Bone marrow (tissue), 2 donors: ENCODE measurements at places on chromosomes 7 and 10.

DNA sequence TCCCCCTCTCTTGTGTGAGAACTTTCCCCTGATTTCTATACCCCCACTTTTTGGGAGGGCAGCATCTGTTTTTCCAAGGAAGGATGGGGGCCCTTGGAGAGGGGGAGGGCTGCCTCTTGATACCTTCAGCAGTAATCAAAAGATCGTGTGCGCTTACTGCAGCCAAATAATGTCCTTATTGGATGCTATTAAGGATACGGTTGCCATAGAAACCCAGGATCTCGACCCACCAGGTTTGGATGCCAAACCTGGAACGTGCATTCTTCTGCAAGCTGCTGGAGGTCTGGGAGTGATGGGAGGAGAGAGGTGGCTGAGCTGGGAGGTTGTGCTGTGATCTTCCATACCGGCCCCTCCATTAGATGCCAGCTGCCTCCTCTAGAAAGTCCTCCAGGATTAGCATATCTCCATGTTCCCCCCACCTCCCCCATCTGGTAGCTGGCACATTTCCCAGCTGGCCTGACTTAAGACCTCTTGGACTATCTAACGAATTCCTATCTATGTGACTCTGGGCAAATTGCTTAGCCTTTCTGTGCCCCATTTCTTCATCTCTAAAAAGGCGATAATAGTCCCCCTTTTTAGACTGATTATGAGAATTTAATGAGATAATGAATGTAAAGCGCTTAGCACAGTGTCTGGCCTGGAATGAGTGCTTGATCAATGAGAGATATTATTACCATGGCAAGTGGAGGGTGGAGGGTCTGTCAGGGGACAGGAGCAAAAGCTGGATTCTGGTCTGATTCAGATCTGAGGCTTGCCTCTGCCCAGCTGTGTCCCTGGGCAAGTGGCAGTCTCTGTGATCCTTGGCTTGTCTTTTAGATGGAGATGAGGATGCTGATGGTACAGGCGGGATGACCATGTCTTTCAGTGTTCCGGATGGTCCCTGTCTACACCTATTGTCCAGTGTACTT is 78.5 kb upstream of the PCBD1 start:
- no peak for DNase-seq

DNA sequence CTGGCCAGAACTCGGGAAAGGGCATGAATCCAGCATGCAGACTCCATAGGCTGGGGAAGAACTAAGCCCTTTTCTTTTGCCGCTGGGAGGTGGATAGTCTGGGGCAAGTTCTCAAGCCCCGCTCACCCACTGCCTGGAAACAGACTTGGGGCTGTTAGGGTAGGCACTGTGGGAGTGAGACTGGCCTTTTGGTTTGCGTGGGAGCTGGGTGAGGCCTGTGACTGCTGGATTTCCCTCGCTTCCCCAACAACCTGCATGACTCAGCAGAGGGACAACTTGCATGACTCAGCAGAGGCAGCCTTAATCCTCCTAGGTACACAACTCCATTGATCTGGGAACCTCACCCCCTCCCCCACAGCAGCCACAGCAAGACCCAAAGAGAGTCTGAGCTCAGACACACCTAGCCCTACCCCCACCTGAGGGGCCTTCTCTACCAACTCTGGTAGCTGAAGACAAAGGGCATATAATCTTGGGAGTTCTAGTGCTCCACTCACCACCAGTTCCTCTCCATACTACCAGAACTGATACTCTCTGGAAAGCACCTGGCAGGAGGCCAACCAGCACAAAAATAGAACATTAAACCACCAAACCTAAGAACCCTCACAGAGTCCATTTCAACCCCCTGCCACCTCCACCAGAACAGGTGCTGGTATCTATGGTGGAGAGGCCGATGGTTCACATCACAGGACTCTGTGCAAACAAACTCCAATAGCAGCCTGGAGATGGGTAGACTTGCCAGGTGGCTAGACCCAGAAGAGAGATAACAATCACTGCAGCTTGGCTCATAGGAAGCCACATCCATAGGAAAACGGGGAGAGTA is 81.4 kb upstream of the LAMB4 start:
- DNase-seq = no peak

DNA sequence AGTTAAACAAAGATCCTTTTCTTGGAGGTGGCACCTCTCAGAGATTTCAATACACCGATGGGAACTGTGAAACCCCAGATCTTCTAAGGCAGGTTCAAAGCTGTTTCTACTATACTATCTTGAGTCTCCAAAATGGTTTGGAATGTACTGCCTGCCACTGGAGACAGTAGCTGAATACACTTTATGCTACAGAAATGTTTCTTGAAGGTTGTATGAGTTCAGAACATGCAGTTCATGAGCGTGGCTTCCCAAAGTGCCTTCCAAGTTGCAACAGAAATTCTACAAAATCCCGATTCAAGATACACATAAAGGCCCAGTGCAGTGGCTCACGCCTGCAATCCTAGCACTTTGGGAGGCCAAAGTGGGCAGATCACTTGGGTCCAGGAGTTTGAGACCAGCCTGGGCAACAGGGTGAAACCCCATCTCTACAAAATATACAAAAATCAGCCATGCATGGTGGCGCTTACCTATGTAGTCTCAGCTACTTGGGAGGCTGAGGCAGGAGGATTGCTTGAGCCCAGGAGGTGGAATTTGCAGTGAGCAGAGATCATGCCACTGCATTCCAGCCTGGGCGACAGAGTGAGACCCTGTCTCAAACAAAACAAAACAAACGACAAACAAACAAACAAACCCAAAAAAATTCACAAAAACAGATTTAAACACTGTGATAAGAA is 36.3 kb downstream of the FAM171A1 start:
- no peak for DNase-seq

- DNase-seq = no peak
Measured at GRCh38 chr7:47587351-47587750, 5.4 kb upstream of the TNS3 start.

- DNase-seq = no peak
Measured at GRCh38 chr7:114554781-114555537, 140.3 kb downstream of the FOXP2 start.

DNA sequence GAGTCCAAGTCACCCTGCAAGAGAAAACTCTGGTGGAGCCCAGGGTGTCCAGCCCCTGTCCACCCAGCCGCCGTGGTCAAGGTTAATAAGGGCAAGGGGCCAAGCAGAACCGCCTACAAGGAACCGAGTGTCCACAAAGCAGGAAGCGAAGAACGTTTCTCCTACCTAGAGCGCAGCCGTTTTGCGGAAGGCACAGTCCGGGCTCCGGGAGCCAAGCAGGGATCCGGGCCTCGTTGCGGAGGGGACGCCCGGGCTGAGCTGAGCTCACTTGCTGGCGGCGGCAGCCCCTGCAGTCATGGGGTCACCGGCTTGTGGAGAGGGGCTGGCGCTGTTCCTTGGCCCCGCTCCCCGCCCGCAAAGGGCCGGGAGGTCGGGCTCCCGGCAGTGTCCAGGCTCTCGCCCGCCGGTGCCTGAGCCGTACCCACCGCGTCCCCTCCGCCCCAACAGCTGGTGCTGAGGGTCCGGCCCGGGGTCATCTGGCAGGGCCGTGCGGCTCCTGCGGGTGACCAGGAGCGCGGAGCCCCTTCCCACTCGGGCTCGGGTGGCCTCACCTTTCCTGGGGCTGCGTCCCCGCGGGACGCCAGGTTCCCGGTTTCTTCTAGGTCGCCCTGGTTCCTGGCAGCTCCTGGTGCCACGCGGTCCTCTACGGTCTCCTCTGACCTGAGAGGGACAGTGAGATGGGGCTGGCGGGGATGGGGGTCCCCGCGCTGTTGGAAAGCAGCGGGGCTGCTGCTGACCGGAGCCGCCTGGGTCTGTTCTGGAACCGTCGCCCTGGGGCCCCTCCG is 14.0 kb upstream of the ZNF273 start:
- DNase-seq = peak; percentile 54

DNA sequence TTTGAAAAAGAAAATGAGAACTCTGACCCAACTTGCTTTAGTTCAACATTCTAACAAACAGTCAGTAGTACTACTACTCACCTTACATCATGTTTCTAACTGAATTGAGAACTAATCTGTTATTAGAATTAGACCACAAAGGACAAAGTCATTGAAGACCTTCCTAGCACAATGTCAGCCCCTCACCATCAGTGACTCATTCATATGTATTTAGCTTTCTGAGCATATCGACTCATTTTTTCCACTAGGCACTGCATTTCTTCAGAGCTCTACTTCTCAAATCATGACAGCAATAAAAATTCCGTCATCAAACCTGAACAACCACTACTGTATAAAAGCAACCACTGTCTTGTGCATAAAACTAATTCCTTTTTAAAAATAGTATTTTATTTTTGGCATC is 4.4 kb upstream of the LRRN3 start:
- DNase-seq = no peak

- DNase-seq = no peak
Measured at GRCh38 chr10:74292871-74293427, 141.9 kb downstream of the ADK start.

- no peak for DNase-seq
Measured at GRCh38 chr10:689452-690371, at the start of gene DIP2C. Gene DIP2C, minus strand, starts transcription at chr10:689668. Its CDS starts 90 bp downstream, at chr10:689578.

DNA sequence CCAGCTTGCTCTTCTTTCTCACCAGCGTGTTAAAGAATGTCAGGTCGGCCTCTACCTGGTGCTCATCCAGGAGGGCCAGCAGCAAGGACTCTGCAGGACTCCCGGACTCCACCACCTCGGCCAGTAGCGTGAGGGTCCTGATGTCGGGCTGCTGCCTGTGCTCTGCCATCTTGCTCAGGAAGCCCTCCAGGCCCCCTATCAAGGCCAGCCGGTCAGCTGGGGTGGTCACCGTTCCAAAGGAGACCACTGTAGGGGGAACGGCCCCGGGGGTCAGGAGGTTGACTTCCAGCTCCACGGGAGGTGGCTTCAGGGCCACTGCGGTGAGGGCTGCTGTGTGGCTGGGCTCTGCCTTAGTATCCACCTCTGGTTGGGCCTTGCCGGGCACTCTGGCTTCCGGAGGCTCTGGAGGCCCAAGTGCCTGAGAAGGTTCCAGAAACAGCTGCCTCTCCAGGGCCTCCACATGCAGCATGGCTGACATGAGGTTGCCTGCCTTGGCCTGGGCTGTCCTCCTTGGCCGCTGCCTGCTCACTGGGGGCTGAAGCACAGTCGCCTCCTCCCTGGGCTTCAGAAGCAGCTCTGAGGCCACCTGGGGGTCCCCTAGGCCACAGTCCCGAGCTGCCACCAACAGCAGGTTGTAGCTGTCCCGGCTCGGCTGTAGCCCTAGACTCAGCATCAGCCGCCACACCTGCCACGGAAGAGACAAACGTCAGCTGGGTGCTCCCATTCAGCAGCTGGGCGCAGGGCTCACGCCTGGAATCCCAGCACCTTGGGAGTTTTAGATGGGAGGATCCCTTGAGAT is 13.5 kb downstream of the PTCD1 start:
- no peak for DNase-seq

- no peak for DNase-seq
Measured at GRCh38 chr10:43114743-43115611, 23.3 kb upstream of the CSGALNACT2 start.

DNA sequence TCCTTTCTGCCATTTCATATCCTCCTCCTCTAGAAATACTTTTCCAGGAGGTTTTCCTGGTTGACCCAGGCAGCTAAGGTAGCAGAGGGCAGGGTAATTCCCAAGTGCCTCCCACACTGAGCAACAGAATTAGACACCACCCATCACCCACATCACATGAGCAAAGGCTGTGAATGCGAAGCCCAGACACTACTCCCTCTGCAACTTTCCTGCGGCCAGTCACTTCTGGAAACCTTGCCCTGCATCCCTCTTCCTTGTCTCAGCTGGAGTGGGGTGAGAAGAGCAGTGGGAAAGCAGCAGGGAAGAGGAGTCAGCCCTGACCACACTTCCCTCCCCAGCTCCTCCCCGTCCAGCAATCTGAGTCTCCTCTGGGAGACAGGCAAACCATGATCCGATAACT is 15.2 kb downstream of the TMEM176B start:
- DNase-seq = no peak

DNA sequence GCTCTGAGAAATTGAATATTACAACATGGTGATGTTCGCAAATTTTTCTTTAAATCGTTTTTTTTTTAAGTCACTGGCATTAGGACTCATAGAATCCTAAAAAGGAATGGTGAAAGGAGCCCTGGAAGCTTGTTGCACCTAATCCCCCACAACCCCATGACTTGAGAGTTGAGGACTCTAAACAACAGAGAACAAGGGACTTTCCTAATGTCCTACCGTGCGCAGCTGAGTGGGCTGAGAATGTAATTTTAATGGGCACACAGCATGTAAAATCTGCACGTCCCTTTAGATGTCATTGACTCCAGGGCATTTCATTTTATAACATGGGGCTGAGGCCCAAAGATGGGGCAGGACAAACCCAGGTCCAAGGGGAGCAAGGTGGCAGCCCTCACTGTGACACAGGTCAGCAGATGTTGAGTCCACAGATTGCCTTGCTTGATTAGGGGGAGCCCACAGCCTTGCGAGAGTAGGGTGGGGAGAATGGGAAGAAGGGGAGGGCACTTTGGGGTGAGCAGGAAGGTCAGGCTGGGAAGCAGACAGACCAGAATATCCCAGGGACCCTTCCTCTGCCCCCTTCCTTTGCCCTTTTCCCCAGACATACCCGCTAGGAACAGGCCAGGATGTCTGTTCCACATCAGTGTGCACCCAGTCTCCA is 208.4 kb upstream of the ZMIZ1 start:
- DNase-seq = no peak

- no peak for DNase-seq
Measured at GRCh38 chr10:130570074-130570473, 433.9 kb downstream of the GLRX3 start.

GRCh38 chr7:9097565-9098060 is 664.2 kb downstream of the NXPH1 start:
- DNase-seq = no peak

DNA sequence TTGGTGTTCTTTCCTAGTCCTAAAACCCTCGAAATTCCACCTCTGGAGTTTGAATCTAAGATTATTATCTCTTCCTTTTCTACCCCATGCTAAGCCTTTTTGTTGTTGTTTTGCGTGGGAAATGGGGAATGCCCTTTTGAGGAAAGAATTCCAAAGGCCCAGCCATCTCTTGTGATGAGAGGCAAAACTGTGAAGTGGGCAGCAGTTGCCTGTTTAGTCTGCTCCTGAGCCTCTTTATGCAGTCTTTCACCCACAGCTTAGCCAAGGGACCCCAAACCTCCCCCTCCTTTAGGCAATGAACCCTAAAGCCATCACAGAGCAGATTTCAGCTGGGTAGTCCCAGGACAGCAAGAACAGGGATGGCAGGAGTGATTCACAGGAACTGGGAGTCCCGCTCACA is 95.5 kb downstream of the DNMBP start:
- DNase-seq = no peak

DNA sequence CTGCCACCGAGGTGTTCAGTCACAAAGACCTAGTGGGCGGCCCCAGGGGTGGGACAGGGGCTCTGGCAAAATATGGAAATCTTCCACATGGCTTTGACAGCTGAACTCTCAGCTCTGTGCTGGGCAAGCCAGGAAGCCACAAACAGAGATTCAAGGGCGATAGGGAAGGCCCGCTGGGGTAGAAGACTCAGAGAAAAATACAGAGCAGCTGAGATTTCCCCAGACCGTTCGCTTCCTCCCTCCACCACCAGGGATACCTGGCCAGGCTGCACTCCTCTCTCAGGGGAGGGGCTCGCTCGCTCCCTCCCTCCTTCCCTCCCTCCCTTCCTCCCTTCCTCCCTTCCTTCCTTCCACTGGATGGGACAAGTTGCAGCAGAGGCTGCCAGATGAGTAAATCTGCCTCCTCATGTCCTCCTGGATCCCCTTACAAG is 260.5 kb downstream of the PRPF18 start:
- DNase-seq = no peak
